ENCODE measurements at places on chromosomes 16 and 17.

DNA sequence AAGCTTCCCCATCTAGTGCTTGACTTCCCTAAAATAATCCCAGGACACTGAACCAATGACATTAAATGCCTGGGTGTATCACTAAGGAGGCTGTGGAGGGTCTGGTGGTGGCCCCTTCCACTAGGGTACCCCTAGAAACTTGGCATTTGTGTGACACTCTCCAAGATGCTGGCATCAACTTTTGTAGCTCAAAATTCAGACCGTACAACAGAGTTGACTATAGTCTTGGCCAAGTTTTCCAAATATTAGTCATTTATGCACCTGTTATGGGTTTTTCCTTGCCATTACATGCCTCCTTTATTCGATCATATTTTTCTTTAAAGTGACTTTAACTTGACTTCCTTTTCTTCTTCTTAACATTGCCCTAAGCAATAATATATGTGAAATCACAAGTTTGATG is 124.8 kb upstream of the CACNG3 start:
- no peak for DNase-seq

DNA sequence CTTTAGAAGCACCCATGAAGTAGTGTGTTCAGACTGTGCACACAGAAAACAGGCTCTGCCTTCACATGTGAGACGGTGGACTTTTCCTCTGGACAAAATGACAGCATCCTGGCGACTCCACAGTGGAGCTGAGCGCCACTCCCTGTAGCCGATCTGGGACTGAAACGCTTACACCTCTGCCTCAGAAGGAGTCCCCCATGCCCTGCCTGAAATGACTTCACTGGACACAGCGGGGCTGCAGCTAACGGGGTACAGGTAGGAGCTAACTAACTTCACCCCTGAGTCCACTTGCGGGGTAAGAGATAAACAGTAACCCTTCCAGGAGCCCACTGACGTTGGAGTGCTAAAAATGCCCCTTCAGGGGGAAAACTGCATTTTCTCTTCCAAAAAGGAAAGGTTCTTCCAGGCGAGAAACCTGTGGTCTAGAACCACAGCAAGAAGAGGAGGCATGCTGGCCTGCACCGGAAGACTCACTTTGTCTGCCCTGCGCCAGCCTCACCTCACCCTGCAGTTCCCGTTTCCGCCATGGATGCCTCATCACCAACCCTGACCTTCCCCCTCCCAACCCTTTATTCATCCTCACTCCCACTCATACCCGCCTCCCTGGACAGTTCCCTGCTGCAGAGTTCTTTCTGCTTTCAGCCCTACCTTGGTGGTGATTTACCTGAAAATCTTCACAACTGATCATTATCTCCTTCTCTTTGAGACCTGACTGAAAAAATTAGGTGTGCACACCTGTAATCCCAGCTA is 19.4 kb upstream of the ENDOV start:
- no peak for DNase-seq

DNA sequence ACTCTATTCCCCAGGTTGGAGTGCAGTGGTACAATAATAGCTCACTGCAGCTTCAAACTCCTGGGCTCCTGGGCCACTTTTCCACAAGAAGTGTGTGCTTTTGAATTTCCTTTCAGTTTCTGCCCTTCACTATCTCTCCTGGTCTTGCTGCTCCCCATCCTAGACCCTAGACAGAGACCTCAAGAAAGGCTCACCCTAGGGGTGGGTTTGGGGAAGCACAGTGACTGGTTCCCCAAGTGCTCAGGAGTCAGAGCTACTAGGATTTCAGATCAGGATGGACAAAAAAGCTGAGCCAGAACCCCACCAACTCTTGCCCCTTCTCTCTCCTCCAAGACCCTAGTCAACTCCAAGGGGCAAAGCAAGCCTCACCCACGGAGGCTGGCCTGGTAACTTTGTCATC is 1.6 kb upstream of the SEBOX start:
- no peak for DNase-seq

GRCh38 chr16:51017969-51018368 is 133.1 kb downstream of the SALL1 start:
- DNase-seq, result no peak

- no peak for DNase-seq
Measured at GRCh38 chr17:12667299-12667958, 1.7 kb downstream of the MYOCD start.

GRCh38 chr17:60436676-60437075 is 14.4 kb downstream of the CHCT1 start:
- no peak for DNase-seq

DNA sequence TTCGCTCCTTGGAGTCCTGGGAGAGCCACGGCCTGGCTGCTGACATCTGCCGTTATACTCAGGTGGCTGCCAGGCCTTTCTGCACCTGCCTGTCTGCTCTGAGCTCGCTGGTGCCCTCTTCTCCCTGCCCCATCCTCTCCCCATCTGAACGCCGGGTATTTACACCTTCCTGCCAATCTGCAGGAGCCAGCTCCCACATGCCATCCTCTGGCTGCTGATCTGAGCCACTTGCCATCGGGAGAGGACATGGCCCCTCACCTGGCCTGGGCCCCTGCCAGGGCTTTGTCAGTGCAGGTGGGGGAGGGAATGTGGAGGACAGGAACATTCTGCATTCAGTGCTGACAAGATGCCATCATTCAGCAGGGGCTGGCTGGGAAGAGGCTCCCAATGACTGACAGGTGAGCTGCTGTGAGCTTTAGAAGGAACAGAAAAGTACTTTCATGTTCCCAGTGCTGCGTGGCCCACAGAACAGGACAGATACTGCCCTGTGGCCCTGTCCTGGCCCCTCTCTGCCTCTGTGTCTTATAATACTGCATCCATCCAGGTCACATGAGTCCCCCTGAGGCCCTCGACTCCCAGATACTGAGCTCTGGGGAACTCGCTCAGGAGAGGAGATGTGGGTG is 96.3 kb upstream of the ZNF469 start:
- DNase-seq, result peak; percentile 73

- DNase-seq, result no peak
Measured at GRCh38 chr17:9917801-9918200, 12.7 kb upstream of the RCVRN start.

GRCh38 chr16:1113889-1114526 is 18.0 kb upstream of the C1QTNF8 start:
- DNase-seq, result no peak

DNA sequence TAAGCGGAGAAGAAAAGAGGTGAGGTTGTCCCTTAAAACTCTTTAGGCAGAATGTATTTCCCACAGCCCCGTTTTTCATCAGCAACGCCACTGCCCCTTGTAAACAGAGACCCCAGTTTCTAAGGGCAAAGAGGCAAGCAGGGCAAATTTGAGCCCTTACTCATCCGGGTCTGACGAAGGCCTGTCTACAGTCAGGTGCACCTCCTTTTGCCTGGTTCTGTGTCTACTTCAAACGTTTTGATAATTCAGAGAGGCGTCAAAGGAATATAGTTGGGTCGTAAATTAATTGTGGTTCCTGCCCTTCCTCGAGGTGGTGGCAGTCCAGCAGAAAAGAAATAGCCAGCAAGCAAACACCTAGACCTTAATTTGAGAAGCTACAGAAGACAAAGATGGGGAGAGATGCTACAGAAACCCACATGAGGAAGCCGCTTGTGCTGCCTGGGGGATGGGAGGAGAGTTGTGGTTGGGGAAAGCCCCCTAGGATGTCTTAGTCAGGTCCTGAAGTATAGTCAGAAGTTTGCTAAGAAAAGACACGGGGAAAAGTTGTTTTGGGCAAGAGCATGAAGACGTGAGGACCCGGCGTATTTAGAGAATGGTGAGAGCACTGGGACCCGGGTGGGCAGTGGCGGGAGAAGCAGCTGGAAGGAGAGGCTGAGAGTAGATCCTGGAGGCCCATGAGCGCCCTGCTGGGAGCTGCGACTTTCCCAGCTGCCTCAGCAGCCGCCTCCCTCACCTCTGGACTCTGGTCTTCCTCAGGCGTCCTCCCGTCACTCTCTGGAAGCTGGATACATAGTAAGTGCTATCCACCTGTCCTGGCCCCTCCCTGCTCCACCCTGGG is 2.4 kb downstream of the FBRS start:
- DNase-seq, result no peak

DNA sequence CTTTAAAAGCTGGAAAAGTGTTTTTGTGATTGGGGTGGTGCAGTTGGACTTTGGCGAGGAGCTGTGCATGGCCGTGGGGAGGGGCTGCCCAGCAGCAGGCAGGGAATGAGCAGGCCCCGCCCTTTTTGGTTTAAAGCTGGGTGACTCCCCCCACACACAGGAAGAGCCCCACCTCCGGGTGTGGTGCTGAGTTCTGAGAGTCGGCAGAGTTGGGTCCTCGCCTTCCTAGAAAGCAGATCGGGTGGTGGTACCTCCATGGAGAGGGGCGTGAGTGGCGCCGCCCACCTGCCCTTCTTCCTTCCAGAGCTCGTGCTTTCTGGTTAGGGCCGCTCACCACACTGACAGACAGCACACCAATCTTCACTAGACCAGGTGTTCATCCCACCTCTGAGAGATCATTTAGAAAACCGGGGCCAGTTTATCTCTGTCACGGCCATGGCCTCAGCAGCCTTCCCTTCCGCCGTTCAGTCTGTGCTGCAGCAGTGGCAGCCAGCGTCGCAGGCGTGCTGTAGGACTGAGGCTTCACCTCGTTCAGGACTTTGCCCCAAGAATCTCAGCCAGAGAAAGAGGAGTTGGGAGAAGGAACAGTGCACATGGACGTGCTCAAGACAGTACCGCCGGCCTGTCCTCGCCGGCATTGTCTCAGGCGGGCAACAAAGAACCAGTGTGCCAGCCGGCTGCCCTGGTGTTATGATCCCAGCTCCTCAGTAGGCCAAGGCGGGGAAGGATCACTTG is 144.0 kb upstream of the CHMP6 start:
- no peak for DNase-seq

DNA sequence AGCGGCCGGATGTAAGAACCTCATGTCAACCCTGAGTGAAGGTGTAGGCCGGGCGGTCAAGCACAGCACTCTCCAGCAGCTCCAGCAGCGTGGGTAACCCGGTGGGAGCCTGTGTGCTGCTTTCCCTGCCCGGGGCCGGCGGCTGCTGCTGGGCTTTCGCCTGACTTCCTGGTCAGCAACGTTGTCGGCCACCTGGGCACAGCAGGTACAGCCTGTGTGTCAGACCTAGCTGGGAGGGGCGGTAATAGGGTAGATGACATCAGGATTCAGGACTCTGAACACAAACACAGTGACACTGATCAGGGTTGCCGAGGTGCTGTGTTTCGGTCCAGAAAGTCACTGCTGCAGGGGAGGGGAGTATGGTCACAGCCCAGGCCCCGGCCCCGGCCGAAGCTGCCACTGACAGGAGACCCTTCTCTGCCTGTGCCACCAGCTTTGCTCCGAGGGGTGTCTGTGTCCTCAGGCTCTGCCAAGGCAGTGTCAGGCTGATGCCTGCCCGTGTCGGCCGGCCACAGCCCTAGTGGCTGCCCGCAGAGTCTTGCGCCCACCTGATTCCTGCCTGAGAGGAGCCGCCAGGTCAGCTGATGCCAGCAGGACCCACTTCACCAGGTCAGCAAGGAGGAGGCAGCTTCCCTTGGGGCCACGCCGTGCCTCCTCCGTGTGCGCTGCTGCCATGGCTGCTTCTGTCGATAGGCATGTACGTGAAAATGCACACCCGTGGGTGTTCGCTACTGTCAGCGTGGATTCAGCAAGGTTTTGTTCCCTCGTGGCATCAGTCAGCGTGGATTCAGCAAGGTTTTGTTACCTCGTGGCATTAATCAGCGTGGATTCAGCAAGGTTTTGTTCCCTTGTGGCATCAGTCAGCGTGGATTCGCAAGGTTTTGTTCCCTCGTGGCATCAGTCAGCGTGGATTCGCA is 9.2 kb downstream of the RAB40C start:
- no peak for DNase-seq

GRCh38 chr16:59088431-59088830 is 354.3 kb upstream of the GOT2 start:
- DNase-seq, result no peak

DNA sequence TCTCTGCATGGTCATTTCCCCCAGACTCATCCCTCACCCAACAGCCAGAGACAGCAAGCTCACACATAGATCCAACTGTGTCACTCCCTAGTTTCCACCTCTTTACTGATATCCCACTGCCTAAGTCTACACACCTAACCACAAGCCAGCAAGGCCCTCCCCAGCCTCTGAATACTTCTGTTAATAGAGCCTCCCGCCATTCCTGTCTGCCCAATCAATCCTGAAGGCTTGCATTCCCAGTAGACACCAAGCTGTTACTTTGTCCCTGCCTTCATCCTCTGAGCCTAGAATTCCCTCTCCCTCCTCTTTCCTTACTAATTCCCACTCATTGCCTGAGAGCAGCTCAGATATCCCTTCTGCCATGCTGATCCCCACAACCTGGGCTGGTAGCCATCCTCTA is 4.7 kb downstream of the C17orf113 start:
- no peak for DNase-seq

DNA sequence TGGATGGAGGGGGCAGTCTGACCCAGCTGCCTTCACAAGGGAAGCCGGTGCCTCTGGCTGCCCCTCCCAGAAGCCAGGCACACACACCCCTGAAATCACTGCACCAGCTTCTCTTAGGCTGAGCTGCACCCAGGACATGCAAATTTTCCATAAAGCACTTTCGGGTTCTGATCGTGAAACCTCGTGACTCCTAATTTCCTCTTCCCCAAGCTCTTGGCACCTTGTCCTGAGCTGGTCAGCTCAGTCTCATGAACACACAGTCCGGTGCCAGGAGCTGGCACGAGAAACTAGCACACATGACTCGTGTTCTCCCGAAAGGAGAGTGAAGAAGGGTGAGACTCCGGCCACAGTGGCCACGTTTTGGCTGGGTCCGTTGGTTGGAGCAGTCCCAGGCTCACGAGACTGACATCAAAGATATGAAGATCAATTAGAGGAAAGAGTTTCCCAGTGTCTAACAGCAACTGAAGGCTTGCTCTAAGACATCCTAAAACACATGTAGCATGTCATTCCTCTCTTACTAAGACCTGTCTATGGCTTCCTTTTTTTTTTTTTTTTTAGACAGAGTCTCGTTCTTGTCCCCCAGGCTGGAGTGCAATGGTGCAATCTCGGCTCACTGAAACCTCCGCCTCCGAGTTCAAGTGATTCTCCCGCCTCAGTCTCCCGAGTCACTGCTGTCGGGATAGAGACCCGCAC is 9.2 kb upstream of the ABR start:
- no peak for DNase-seq

- DNase-seq, result no peak
Measured at GRCh38 chr16:49504023-49504364, 130.4 kb downstream of the C16orf78 start.

DNA sequence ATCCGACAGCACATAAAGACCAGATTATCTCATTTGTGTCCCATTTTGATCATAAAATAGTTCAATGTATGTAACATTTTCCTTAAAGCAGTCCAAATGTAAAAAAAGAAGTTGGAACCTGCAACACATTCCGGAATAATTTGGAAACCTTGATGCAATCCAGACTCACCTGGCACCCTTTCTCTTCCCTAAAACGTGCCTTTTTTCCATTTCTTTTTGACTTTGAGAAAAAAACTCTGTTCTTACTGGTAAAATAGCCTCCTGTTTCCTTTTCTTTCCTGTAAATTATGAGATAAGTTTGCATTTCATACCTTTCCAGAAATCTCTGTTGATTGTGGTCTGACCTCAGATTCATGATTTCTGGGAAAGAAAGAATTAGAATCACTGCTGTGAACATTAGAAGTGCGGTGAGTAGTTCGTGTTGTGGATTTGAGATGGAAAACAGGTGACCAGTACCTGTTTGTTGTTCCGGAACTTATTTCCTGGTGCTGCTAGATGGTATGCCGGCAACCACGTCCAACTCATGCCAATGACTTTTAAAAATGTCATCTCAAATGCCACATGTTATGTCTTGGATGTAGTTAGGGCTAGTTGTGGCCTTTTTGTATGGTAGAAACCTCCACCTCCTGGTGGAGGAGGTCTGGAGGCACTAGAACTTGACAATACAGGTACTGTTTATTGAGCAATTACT is 108.1 kb downstream of the SOCS1 start:
- DNase-seq, result no peak

GRCh38 chr16:85554889-85555718 is 58.0 kb upstream of the GSE1 start:
- DNase-seq, result peak; percentile 62
